ENCODE measurements at places on chromosomes 1 and 21.

GRCh38 chr1:157770442-157771043, 6.4 kb downstream of the FCRL2 start:
- no peak for DNase-seq

- DNase-seq, result peak; percentile 78
These were observed at the start of gene PBXIP1 for GRCh38 chr1:154955718-154956543. Gene PBXIP1, minus strand, starts transcription at chr1:154956099. Its CDS starts 2,378 bp downstream, at chr1:154953721.

GRCh38 chr1:115135681-115136080, 46.4 kb upstream of the TSPAN2 start:
- no peak for DNase-seq

DNA sequence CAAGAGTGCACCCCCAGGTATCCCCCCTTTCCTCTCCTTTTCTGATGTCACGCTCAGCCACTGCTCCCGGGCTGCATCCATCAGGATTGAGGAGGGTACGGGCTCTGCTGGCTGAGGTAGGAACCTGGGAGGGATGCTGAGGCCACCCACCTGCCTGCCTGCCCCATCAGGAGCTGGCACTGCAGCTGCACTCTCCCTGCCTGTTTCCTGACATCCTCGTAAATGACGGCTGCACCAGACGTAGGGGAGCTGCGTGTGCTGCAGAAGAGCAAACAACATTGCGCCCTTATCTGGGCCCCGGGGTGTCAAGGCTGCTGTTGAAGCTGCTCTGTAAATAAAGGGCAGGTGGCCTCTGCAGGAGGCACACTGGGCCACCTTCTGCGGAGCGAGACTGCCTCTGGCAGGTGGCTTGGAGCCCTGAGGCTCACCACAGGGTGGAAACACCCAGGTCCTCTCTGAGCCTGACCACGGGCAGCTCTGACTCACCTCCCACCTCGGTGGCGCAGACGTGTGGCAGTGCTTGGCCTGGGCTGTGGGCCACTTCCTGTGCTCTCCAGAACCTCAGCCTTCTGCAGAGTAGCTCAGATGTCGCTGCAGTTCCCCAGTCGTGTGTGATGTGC, 30.9 kb downstream of the SNAP47 start:
- peak; percentile 27 for DNase-seq

DNA sequence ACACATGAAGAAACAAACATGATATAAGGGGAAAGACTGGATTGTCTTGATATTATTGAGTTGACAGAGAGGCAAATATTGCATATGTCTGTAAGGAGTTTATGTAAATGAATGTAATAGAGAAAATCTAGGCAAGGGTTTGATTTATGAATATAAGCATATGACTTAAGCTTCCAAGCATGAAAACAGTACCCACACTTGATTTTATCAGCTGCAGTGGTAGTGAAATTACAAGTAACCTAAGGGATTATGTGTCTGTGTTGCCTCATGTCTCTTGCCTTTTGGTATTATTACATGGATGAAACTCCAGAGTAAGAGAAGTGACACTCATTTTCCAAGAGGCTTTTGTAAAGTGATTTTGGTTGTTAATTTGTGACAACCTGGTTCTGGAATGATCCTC, 1678.9 kb downstream of the KCNT2 start:
- DNase-seq, result no peak

- no peak for DNase-seq
These were observed 34.2 kb upstream of the ABCD3 start for GRCh38 chr1:94383966-94384408.

- no peak for DNase-seq
These were observed 75.1 kb downstream of the VPS26C start for GRCh38 chr21:37192019-37192418.

GRCh38 chr21:42467140-42467983, 28.7 kb downstream of the RSPH1 start:
- no peak for DNase-seq

- no peak for DNase-seq
These were observed 1.0 kb downstream of the RCC1 start for GRCh38 chr1:28506907-28507246.

DNA sequence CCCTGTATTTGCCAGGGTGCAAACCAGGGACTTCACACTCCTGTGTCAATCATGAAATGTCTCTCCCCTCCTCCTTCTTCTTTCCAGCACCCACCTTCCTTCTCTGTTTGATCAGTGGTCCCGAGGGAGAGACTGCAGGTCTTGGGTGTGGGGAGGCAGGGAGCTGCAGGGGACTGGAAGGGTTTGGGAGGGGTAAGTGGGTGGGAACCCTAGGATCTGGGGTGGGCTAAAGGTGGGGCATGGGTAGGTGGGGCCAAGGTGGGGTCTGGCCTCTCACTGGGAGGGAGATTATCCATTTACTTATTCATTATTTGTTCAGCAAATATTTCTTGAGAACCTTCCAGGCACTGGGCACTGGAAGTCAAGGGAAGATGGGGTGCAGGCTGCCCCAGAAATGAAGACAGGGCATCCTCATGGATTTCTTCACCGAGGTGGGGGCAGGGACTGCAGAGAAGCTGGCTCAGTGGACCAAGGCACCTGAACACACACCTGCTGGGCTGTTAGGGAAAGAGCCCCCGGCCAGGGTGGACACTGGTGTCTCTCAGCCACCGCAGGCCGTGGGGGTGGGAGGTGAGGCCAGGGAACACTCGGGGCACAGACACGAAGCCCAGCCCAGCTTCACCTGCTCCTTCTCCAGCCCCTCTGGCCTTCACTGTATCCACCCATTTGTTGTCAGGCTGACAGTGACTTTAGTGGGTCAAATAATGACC, 193.9 kb upstream of the C1orf174 start:
- no peak for DNase-seq

DNA sequence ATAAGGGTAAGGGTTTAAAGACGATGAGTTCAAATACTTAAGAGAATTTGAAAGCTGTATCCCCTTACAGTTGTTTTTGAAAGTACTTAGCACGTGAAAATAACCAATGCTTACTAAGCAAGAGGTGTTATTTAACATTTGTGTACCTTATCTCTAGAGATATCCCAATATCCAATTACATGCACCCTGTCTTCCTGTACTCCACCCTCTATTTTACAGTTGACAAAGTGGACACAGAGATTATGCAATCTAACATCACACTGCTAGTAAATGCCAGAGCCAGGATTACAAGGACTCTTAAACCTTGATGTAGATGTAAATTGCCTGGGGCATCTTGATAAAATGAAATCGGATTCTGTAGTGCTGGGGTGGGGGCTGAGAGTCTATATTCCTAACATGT, 72.0 kb downstream of the GDAP2 start:
- no peak for DNase-seq

DNA sequence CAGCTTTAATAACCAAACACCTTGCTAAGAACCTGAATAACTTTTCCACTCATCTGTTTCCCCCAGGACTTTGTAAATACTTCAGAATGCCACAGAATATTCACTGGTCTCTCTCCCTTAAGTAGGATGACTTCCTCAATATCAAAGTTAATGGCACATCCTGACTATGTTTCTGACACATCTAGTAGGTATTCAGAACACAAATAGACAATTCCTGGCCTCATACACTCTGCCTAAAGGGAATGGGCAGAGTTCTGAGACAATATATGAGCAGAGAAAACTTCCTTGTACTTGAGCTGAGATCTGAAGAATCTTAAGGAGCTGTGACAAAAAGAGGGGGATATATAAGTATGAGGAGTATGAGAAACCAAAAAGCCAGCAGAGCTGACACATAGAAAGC, 34.8 kb downstream of the ANKRD13C start:
- no peak for DNase-seq

- no peak for DNase-seq
These were observed 55.6 kb upstream of the PRMT6 start for GRCh38 chr1:107000902-107001301.

DNA sequence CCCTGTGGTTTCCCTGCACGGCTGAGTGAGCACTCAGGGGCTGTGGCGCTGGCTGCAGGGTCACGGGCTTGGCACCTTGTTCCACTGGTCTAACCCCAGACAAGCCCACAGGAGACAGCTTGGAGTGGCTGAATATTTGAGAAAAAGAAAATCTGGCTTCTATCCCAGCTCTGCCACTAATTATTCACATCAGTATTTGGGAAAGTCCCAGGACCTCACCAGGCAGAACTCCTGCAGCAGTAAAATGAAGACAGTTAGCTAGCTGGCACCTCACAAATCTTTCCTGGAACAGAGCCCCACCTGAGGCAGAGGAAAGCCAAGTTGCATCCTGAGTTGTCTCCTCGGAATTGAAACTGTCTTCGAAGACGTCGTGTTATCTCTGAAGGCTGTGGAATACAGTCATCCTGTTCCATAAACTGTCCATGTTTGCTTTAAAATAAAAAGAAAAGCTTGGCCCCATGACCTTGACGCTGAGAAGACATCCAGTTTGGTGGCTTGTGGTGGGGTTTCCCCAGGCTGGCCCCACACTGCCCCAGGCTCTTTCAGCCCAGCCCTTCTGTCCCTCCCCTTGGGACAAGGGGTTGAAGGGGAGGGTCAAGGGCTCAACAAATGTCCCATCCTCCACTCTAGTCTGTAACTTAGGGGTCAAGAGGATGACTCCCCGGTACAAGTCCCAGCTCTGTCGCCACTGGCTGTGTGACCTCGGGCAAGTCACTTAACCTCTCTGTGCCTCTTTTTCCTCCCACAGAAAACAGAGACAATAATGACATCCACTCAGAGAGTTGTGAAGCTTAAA, 93.8 kb upstream of the TMPRSS2 start:
- DNase-seq, result no peak

GRCh38 chr21:22993822-22994574, 1995.8 kb downstream of the NCAM2 start:
- DNase-seq, result no peak

- DNase-seq, result no peak
These were observed 2.4 kb downstream of the IGSF21 start for GRCh38 chr1:18109756-18110597.

DNA sequence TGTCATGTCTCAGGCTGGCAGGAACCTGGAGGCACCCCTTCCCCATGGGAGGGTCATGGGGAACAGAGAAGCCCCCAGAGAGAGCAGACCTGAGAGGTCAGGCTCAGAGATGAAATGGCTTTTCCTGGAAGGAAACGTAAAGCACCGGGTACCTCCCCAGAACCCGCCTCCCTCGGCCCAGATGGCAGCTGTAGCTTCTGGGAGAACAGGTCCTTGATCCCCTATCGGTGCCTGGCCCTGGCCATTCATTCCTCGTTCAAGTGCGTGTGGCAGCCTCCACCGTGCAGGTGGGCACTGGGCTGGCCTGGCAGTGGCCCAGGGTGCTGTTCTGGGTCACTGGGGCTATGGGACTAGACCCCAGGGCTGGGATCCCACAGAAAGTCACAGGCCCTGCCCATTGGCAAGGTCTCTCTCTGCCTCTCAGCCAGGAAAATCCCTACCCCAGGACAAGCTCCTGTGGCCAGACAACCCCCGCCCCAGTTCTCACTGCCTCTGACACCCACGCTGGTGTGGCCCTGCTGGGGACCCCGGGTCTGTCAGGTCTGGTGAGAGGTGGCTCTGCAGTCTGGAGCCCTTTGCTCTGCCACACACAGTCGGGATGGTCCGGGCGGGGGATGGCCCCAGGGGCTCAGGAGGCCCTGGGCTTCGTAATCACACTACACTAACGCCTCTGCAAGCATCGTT, 183.2 kb upstream of the VAMP3 start:
- no peak for DNase-seq

DNA sequence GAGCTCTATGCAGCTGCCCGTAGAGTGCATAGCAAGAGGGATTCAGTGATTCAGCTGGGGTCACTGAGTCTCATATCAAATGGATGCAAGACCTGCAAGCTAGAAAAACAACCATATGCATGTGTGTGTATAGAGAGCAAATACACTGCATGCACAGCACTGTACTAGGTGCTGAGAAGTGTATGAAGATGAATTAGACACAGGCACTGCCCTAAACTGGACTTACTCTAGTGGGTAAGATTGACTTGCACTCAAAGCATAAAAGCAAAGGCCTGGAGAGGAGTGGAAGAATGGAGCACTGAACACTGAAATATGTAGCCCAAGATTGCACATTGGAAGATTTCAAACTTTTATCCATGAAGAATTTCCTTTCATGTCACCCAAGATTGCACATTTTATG, 5.5 kb upstream of the GBP1 start:
- DNase-seq, result no peak

DNA sequence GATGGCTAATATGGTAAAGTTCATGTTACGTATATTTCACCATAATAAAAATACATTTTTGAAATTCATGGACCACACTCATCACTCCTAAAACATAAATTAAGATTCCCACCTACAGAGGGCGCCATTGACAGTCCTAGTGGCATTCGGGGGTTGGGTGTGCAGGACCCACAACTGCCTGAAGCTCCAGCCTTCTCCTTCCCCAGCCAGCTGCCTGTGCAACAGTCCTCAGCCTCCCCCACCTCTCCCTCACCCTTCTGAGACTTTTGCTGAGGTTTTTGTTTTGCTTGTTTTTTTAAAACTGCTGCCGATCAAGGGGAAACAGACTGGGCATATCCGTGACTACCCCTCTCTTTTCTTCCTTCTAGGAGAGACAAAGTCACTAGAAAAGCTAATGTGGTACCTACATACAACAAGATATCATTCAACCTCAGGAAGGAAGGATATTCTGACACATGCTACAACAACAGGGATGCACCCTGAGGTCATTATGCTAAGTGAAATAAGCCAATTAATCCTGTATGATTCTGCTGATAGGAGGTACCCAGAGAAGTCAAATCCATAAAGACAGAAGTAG, 9.2 kb upstream of the EVA1C start:
- peak; percentile 25 for DNase-seq

DNA sequence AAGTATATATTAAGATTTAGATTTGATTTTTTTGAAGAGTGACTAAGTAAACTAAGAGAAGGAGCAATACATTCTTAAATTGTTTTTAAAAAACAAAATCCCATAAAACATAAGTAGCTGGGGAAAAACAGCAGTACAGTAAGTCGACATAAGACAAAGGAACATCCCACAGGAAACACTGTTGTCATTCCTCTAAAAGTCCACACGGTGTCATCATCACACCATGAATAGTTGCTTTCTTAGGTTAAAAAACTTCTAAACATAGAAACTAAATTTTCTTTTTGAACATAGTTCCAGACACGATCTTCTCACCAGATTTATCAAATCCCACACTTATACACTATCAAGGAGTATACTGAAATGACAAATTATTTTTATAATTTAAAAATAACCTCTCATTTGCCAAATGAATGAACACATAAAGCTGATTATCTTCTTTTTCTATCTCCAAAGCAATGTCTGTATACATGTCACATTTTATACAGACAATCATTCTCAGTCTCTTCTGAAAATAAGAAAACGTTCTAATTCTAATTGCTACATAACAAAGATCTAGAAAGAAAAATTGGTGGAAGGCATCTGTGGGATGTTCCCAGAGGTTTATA, 15.8 kb downstream of the ODF2L start:
- DNase-seq, result no peak

DNA sequence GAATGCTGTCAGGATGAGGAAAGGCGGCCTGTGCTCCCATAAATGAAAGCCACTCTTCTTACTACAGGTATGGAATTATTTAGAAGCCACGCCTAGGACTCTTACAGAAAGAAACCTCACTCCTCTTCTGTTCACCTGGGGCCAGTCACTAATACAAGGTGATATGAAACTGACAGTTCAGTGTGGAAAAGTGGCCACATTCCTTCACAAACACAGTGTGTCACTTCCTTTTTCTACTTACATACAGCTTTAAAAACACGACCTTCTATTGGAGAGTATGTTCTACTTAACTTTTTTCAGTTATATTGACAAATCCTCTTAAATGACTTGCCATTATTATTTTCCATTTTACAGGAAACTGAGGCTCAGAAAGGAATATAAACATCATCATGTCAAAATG, 163.1 kb downstream of the PCNX2 start:
- DNase-seq, result no peak
